ENCODE measurements at places on chromosomes 11 and 22.

GRCh38 chr22:39725351-39726035 is 154.9 kb downstream of the CACNA1I start:
- DNase-seq = no peak

DNA sequence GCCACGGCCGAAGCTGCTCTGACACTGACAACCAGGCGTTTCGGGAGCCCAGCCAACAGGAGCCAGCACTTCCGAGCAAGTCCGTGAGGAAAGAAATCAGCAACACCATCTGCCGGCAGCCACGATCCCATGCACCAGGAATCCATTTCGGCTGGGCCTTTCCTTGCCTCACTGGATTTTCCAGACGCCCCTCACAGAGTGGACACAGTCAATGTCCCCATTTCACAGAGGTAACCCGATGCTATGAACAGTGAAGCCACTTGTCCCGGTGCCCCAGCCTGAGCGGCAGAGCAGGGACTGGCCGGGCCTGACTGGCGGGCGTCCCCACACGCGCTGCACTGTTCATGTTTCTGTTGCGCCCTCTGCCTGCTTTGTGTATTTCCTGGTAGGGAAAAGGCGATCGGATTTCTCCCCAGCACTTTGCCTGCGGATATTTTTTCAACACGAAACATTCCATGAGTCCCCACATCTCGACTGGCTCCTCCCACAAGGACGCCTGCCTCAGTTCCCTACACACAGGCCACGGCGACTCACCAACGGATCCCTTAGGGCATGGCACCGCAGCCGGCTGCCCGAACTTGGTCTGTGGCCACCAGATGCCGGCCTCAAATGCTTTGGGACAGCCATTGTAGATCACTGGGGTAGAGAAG is 55.3 kb downstream of the TRMU start:
- peak; percentile 72 for DNase-seq

GRCh38 chr11:107593951-107594350 is 3.0 kb downstream of the ELMOD1 start:
- DNase-seq = no peak

- DNase-seq = peak; percentile 47
Measured at GRCh38 chr11:9169595-9170295, 78.3 kb upstream of the SCUBE2 start.

DNA sequence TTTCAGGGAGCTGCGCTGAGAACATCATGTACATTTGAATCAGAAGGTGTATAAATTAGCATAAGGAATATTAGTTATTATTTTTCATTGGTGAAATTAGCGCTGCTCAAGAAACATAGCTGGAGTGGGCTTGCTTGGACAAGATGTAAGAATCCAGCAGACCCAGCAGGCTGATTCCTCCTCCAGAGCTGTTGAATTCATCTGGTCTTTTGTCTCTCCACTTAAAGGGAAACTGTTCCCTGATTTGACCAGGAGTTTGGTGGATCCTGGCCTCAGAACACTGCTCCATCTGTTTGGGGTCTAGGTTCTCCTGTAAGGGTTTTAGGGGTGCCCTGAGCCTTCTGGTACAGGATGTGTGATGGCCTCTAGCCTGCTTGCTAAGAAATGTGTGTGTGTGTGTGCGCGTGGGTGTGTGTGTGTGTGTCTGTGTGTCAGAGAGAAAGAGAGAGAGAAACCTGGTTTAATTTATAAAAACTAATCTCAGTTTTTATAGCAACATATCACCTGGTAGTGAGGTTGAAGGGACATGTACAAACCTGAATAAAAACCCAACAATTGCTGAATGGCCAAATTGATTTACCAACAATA is 8.3 kb upstream of the SORL1 start:
- no peak for DNase-seq

DNA sequence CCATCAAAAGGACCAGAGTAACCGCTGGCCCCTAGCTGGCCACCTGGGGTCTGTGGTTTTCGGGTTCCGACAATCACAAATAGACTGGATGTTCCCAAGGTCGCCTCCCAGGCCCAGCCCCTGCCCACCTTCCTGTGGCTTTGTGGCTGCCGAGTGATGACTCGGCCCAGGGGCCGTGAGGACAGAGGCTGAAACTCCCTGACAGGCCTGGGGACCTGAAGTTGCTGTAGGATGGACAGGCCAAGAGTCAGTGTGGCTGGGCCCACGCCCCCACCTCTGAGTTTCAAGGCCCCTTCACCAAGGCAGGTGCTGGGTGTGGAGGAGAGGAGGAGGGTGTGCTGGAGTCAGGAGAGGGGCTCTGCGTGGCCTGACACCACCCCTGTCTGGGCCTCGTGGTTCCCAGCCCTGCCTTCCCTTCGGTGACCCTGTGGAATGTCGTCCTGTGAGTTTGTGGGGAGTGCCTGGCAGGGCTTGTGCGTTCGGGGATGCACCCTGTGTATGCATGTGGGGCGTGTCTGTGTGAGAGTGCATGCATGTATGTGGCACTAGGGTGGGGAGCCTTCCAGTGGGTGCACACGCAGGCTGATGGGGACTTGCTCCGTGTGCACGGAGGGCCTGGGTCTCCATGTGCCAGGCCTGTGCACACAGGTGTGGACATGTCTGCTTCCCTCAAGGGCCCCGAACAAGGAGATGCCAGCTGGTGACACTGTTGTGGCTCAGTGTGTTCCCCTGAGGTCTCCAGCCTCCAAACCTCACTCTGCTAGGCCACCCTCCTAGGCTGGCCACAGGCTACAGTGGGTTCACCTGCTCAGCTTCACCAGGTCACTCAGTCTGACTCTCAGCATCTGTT is 8.4 kb upstream of the MGAT3 start:
- no peak for DNase-seq

GRCh38 chr11:19573666-19574065 is 139.0 kb upstream of the NAV2 start:
- DNase-seq = no peak

- DNase-seq = no peak
Measured at GRCh38 chr11:41665441-41666360, 206.2 kb upstream of the LRRC4C start.

DNA sequence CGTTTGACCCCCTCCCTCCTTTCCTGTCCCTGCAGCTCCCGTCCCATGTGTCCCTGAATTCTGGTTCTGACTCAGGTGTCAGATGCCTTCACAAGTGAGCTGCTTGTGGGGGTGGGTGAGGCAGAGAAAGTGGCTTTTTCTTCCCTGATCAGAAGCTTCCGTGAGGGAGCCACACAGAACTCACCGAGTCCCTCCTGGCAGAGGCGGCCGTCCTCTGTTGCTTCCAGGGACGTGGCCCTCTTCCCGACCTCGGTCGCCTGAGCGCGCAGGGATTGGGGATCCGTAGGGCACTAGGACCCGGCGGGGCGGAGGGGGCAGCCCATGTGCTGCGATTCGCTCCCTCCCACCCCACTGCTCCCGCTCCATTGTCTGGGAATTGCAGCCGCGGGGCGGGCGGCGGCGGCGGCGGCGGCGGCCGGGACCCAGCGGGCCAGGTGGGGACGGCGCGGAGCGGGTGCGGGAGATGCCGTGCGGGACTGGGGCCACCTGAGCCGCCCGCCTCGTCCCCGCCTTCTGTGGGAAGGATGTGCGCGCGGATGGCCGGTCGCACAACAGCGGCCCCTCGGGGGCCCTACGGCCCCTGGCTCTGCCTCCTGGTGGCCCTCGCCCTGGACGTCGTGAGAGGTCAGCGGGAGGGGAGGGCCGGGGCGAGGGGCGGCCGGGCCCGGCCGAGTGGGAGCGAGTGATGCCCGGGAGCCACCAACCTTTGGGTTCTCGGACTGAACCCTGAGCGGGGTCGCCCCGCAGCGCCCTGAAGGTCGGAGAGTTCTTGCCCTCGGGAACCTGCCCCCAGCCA is at the start of gene TMEM132A:
TMEM132A (plus strand) TSS at position 351 of the 796 bp plus-strand sequence; CDS start at position 525, 174 bp downstream.
- peak; percentile 81 for DNase-seq

DNA sequence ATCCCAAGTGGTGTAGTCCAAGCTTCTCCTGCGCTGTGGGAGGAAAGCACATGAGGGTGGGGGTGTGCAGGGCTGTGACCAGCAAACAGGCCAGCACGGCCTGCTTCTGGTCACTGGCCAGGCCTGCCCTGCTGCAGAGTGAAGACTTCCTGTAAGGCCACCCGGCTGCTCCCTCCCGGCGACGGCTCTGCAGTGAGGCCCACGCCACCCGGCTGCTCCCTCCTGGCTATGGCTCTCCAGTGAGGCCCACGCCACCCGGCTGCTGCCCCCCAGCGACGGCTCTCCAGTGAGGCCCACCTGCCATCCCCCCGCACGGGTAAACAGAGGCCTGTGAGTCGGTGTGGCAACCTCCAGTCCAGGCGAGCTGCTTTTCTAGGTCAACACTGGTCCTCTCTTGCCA is 31.4 kb upstream of the BRSK2 start:
- DNase-seq = no peak

- peak; percentile 46 for DNase-seq
Measured at GRCh38 chr11:43685440-43685839, 4.9 kb downstream of the HSD17B12 start.

- DNase-seq = peak; percentile 92
Measured at GRCh38 chr11:58579192-58580129, 598 bp downstream of the ZFP91 start.

DNA sequence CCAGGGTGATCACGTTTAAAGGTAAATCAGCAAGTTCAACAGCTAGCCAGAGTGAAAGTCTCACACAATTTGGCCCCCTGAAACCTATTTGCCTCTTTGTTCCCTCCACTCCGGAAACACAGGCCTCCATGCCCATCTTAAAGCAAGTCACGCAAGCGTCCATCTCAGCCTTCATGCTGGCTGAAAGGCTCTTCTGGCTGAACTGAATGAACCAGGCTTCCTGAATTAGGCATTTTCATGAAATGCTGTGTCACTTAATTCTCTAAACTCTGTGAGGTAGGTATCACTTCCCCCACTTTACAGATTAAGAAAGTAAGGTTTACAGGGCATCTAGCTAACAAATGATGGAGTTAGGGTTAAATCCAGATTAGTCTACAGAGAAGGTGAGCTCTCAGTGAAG is 1.4 kb downstream of the SLC25A17 start:
- no peak for DNase-seq

- DNase-seq = no peak
Measured at GRCh38 chr11:68002938-68003845, 705 bp downstream of the UNC93B1 start.

- DNase-seq = no peak
Measured at GRCh38 chr11:78830277-78830819, 255.7 kb upstream of the NARS2 start.

- peak; percentile 54 for DNase-seq
Measured at GRCh38 chr11:13339195-13340153, 61.9 kb downstream of the BMAL1 start.

- no peak for DNase-seq
Measured at GRCh38 chr11:96197103-96197502, 145.9 kb downstream of the MAML2 start.

- peak; percentile 11 for DNase-seq
Measured at GRCh38 chr11:10519630-10520029, 21.4 kb downstream of the RNF141 start.

- DNase-seq = no peak
Measured at GRCh38 chr11:66476841-66477251, 3.4 kb upstream of the DPP3 start.

DNA sequence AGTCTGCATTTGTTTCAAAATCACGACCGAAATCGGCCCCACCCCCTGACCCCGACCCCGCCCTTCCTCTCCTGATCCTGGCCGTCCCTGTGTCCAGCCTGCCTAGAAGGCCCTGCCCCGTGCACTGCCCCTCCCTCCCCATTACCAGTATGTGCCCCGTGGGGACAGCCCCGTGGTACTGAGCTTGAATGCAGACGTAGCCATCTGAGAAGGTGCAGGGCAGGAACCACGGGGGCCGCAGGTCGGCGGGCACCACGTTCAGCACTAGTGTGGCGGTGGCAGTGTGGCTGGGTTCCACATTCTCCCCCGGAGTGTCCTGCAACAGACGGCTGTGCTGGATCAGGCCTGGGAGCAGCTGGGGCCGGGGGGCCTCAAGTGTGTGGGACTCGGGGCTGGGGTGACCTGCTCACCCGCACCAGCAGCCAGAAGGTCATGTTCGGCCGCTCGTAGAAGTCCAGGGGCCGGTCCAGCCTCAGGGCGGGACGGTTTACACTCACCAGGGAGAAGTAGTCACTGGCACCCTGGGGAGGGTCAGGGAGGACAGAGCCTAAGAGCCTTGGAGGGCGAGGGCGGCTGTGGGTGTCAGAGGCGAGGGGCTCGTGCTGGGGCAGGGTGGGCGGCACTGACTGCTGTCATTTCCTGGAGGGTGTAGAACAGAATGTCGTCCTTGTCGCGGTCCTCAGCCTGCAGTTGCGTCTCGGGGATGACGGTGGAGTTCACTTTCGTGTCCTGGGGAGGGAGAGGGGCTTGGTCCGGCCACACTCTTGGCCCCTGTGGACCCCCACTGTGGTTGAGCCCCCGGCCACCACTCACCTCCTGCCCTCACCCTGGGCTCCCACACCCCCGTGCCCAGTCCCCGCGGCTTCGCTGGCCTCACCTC is 3.6 kb downstream of the CDHR5 start:
- no peak for DNase-seq

GRCh38 chr11:45021692-45022141 is 71.0 kb upstream of the TP53I11 start:
- no peak for DNase-seq

DNA sequence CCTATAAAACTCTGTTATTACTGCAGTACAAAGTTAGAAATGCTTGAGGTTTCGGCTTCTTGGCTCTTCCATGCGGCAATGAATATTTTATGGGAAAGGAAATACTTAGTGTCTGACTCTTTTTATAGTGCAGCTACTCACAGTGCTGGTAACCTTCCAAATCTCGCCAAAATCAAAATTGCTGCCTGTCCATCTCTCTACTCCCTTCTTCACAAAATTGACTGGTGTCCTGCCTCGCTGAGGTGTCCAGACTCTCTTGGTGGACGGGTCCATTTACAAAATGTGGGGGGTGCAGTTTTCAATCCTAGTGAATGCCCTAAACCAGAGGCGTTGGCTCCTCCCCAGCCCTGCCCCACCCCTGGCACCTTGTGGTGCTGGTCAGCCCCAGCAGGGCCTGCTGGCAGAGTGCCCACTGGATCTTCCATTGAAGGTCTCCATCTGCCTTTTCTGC is 73.5 kb downstream of the ZBTB16 start:
- DNase-seq = peak; percentile 4

DNA sequence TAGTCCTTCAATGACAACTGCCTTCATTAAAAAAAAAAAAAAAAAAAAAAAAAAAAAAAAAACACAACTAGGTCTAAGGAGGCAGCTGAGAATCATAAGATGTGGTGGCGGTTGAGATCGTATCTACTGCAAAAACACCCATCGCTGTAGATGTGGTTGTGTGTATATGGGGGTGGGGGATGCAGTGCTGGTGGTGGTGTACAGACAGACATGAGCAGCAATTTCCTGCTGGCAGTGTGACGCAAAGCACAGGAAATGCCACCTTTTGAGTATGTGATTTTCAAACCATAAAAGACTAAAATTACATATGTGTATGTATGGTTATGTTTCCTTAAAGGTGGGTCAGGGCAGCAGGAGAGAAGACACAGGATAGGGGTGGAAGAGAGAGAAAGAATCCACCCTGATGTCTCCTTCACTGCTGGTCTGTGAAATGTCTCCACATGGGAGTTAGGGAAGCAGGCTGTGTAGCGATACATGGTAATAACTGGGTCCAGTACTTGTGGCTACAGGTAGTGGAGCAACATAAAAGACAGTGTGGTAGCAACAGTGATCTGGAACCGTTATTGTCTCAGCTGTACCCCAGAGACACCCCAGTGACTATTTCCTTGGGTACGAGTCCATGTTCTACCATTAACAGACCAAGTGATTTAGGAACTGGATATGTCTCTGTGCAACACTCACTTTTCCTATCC is 57.9 kb downstream of the SYTL2 start:
- DNase-seq = no peak

- DNase-seq = peak; percentile 16
Measured at GRCh38 chr11:101759771-101760450, 154.9 kb upstream of the CEP126 start.
